ENCODE measurements at places on chromosomes 12 and 14.

- no peak for DNase-seq
These were observed 852.4 kb upstream of the MDGA2 start for GRCh38 chr14:48527832-48528231.

DNA sequence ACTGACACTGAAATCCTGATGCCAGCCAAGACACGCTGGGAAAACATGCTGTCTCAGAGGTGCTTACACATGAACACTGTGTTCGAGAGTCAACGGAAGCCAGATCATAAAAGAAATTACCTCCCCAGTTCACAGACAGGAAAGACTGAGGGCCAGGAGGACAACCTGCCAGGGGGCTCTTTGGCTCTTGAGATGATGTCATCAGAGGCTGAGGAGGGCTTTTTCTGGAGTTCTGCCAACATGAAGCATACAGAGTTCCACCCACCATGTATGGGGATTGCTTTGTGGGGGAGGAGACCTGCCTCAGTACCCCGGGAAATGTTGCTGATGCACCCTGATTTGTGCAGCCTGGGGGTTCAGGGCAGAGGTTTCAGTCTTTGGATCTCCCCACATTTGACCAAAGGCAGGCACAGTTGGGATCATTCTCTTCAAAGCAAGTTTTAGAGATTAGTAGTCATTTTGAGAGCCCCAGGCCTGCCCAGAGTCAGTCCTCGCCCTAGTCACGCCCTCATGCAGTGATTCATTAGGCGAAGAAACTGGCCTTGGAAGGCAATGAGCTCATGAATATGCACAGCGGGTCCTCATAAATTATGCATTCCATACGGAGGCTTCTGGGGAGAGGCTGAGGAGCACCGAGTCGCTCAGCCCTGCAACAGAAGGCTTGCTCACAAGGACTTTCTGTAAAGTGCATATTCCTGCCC, 34.9 kb upstream of the EML1 start:
- DNase-seq = peak; percentile 48

GRCh38 chr14:69573205-69573830, 1.4 kb downstream of the CCDC177 start:
- DNase-seq = no peak

DNA sequence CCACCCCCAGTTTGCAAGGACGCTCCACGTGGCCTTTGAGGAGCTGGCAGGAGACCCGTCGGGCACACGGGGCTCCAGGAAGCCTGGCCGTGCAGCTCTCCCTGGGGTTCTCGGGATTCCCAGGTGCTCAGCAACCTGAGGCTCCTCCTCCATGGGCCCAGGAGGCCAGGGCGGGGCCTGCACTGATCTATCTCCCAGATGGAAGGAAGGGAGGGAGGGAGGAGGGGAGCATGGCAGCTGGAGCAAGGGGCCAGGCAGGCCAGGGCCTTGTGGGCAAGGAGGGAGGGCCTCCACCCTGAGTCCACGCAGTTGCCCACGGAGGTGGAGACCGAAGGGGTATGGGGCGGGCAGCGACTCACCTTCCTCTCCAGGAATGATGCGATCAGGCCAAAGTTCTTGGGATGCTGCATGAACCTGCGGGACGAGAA, 127.3 kb downstream of the RFLNA start:
- DNase-seq = peak; percentile 61

GRCh38 chr14:37420622-37421021, 174.4 kb downstream of the FOXA1 start:
- no peak for DNase-seq

DNA sequence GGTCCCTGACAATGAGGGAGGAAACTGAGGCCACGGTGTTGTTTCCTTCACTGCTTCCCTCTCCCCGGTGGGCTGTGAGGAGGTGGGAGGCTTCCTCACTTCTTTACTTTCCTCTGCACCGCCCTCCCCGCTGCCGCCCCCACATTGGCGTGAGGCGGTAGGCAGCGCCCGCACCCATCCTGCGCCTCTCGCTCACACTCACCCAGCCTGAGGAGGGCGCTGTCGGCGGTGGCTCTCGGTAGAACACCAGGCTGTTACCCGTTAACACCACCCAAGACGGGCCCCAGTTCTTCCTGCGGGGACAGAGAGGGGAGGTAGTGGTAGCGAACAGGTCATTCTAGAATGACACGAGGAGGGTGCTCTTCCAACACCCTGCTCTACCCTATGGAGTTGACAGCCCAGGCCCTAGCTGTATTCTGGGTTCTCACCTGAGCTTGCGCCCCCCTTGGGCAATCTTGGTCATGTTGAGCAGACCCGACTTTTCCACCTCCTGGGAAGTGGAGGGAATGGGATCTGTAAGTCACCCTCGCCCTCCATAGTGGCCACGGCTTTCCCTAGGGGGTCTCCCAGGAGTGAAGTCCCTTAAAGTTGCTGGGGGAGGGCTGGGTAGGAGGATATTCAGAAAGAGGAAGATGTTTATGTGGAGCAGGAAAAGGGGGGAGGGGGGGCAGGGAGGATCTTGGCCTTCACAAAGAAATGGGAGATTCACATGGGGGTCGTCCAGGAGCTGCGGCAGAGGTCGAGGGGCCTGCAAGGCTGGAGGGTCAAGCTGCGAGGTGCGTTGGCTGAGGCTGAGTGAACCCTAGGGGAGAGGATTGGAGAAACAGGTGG, 3.3 kb downstream of the ARHGAP9 start:
- no peak for DNase-seq

GRCh38 chr12:50790081-50790480, 26.2 kb downstream of the ATF1 start:
- no peak for DNase-seq

DNA sequence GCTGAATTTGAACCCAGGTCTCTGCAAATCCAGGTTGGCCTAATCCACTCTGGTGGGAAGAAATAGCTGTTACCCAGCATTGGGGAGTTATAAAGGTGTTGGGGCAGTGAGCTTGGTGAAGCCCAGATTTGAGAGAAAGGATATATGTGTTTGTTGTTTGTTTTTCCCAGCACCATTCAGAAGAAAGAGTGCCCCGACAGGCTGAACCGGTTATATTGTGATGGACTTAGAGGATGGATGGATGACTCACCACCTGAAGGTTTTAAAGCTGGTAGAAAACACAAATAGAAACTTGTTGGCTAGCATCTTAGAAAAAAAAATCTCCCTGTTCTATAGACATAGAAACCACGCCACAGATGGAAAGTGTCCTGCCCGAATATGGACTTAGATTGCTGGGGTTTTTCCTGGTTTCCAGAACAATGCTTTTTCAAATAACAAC, 404.6 kb downstream of the MED13L start:
- DNase-seq = no peak

DNA sequence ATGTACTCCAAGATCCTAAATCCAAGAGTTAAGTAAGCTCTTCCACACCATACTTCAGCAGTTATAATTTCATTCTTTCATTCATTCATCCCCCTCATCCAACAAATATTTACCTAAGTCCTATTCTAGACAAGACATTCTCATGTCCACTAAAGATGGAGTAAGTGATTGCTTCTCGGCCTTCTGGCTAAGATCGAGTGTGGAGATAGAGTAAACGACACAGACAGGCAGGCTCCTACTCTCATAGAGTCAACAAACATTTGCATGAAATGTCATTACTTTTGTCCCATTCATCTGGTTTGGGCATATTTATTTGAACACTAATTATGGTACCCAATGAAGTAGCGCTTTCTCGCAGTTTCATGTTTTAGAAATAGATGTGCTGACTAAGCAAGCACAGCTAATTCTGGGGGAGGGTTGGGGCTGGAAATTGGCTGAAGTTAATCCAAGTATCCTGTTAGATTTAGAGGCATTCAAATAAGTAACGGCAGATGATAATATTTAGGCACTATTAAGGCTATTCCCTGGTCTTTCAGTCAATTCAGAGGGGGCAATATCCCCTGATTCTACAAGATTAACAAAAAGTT, 176.5 kb downstream of the CEP128 start:
- DNase-seq = no peak

- DNase-seq = no peak
These were observed 8.5 kb upstream of the FKBP11 start for GRCh38 chr12:48933664-48934311.

DNA sequence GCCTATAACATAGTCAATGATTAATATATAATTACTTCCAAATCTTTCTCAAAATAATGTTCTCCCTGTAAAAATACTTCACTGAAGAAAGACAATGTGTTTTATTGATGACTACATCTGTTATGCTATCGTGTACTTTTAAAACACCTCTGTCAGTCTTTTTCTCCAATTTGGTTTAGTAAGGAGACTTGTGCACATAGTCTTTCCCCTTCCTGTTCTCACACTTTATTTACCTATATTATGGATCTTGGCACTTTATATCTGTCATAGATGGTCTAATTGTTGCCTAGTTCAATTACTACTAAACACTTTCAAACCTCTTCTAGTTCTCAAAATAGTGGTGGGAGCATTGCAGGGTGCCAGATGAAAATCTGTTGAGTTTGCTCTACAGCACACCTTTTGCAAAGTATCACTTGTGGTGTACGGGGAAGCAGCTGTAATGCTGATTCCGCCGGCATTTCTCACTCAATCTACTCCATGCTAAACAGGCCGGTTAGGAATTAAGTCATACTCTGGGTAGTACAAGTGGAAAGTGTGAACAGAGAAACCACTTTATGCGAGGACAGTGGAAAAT, 1.1 kb upstream of the INSM2 start:
- no peak for DNase-seq

- DNase-seq = no peak
These were observed 17.0 kb upstream of the SRSF5 start for GRCh38 chr14:69749956-69750355.

GRCh38 chr12:19577281-19577530, 137.9 kb downstream of the AEBP2 start:
- no peak for DNase-seq

- no peak for DNase-seq
These were observed 2.0 kb downstream of the TEX52 start for GRCh38 chr12:2854669-2855453.

DNA sequence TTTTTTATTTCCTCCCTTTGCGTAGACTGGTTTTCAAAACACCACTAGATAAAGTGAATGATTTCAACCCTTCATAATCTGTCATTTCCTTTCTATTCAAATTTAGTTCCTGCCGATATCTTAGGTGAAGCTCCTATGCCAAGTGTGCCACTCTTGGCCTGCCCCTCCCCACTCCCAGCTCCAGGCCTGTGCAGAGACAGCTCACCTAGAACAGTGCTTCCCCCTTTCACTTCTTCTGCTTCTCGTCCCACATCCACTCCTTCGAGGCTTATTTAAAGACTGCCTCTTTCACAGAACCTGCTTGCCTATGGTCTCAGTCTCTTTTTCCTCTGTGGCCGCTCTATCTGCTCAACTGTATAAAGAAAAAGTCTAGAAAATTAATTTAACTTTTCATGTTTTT, 473.8 kb downstream of the RAD51B start:
- no peak for DNase-seq

DNA sequence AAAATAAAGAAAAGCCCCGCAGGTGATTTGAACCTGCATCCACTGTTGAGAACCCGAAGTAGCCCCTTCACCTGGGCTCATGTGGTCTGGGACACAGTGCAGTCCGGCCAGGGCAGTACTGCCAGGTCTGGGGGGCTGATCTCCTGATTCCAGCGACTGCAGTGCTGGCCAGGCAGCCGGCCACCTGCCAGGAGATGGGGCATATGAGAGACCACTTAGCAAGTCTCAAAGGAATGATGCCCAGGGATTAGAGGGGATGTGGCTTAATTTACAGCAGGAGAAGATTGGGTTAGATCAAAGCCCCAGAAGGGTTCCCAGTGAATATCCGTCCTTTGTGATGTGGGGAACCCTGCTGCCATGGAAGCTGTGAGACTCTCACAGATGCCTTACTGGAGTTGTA, 113.3 kb downstream of the PRMT8 start:
- DNase-seq = no peak

DNA sequence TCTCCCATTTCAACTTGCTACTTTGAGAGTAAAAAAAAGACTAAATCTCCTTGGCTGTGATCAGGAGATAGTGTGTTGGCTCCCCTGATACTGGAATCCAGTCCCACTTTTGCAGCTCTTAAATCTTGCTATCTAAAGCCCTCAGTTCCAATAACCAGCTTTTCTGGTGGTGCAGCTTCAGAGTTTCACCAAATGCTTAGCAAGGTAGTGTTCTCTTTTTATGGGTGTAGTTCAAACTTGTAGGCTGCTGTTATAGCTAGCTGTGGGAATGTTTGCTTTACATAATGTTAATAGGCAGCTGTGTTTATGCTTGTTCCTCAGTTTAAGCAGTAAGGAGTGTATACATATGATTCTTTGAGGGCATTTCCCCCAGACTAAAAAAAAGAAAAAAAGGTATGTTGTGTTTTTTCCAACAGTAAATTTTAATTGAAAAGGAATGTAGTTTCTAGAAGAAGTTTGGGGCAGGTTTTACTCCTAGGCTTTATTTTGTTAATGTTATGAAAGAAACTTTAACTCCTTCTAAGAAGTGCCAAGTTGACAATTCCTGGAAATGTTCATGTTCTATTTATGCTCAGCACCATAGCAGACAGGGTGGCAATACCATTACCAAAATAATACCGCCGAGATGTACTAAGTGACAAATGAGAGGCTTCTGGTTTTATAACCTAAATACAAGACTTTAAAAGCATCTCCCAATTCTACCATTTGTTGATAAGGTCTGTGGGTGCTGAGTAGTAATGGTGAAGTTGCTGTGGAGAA, 12.1 kb downstream of the CRADD start:
- no peak for DNase-seq

DNA sequence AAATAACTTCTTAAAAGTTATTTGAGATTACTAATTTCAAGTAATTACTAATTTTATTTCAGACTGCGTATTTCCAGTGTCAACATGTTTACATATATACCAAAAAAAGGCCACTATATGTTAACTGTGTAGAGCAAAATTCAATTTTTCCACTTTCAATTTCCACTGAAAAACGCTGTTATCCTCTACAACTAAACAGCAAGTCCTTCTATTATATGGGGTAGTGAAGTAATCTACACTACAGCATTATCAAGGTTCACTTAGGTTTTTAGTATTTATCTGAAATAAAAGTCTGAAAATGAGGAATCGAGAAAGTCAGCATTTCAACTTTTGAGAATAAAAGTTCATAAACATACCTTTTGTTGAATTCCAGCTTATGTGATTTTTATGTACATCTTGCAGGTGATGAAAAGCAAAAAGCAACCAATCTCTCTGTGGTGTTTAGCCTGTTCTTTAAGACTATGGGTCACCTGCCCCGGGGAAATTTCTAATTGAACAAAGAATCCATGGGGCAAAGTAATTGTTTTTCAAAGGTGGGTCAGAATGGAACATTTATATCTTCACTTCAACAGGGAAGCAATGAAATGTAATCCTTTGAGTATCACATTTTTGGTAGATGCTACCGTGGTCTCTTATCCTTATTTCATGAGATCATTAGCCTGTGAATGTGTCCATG, 3.3 kb downstream of the BTG1 start:
- DNase-seq = no peak

- DNase-seq = no peak
These were observed 3.0 kb upstream of the TMEM120B start for GRCh38 chr12:121709478-121709961.

DNA sequence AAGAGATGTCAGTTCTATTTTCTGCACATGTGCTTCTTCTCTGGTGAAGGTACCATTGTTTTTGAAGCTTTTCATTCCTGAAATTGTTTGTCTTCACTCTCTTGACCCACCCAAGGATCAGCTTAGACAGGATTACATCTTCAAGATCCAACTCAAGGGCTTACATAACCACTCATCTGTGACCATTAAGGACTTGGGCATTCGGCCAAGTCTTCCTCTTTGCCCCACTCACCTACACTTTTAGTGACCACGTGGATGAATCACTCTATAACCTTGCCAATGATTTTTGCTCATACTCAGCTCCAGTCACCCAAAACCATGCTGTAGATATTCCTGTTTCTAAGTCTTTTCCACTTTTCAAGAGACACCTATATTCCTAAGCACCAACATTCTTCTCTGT, 36.5 kb upstream of the SSTR1 start:
- DNase-seq = no peak

GRCh38 chr12:96445691-96446583, 43.4 kb upstream of the CFAP54 start:
- DNase-seq = no peak

All from tibial artery (tissue), 4 donors.